ENCODE measurements at places on chromosomes 1 and 21.

DNA sequence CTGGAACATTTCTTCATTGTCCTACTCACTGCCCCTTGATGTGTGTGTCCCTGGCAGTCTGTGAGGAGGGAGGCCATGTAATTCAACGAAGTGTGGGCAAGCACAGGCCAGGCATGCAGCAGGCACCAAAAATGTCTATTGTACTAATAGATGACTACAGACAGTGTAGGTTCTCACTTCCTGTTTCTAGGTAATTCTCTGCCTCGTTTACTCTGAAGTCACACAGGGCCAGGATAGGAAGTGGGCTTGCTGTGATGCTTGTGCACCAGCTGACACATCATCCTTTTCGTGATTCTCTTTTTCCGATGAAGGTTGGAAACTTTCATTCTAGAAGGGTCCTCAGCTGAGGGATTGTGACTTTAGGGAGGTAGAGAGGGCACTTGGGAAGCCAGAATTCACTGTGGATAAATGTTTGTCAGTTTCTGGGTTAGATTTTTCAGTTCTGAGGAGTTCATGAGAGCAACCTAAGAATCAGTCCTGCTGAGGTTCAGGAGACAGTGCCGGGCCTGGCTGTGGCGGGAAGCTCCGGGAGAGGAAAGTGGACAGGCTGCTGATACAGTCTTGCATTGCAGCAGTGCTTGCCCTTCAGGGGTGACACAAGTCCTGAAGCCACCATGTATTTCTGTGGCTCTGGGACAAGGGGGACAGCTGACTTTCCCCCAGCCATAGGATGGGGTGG, 4.3 kb upstream of the CSF1 start:
- peaks cover 17% of the 10 kb centered on the region for H3K4me1 ChIP-seq
- DNase-seq = no peak
- H3K27ac ChIP-seq = no peak overlapping the region
- no peaks in the 10 kb centered on the region for H3K36me3 ChIP-seq
- no peaks in the 10 kb centered on the region for H3K27me3 ChIP-seq
- H3K4me3 ChIP-seq = no peak overlapping the region

DNA sequence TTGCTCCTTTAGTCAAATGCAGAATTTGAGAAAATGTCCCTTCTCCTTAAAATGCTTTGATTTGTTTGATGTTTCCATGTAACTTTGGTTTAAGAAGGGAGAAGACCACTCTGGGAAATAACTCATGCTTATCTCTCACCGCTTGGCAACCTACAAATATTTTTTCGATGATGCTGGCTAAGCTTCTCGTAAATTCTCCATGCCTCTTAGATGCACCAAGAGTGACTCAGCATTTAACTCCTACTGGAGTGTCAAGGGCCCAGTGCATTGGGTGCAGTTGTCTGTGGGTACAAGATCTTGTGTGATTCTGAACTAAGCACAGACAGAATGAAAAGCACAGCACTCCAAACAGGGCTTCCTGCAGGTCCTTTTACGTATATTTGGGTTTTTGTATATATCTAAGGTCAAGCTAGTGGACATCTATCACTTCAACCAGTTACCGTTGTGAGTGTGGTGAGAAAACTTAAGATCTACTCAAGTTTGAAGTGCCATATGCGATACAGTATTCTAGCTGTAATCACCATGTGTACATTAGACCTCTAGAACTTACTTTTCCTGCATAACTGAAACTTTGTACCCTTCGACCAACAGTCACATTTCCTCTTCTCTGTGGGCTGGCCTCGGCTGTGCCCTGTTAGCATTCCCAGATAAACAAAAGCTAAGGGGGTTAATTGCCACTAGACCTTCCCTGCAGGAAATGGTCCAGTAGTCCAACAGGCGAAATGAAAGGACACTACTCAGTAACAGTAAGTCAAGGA, 55.8 kb downstream of the COL18A1 start:
- no peak overlapping the region for H3K4me3 ChIP-seq
- no peak overlapping the region for H3K27ac ChIP-seq

- no peak for DNase-seq
- no peak overlapping the region for H3K4me3 ChIP-seq
- peaks cover 10% of the 10 kb centered on the region for H3K4me1 ChIP-seq
- peaks cover 4% of the 10 kb centered on the region for H3K36me3 ChIP-seq
- H3K27ac ChIP-seq = no peak overlapping the region
These were observed 175.4 kb downstream of the NTMT2 start for GRCh38 chr1:170321113-170321512.

DNA sequence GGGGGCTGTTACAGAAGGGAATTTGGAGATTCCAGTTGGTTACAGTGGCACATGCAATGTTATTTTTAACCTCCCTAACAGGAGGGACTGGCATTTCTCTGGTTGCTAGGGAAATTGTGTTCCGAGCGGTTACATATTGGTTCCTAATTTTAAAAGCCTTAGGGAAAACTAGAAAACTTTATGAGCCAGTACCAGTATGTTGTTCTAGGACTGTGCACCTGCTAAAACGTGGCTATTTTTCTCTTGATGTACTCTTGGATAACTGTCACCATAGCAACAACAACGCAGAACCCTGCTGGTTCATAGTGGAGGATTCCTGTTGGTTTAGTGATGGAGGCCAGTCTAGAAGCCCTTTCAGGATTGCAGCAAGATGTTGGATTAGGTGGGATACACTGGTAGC, 68.9 kb upstream of the PGBD5 start:
- no peak for DNase-seq
- H3K4me1 ChIP-seq = peaks cover 22% of the 10 kb centered on the region
- no peak overlapping the region for H3K4me3 ChIP-seq
- no peaks in the 10 kb centered on the region for H3K36me3 ChIP-seq
- no peak overlapping the region for H3K27ac ChIP-seq

DNA sequence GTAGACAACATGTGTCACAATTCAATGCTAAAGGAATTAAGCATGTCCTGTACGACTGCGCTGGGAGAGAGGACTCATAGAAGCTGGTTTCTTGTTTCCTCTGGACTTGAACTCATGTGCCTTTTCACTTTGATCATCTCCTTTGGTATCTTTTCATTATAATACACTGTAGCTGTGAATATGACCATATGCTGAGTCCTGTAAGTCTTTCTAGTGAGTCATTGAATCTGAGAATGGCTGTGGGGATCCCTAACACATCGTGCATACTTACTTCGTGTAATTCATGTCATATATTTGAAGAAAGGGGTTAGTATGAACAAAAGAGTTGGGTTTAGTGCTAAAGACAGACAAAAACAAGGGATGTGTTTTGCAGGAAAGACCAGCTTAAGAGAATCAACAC, 148.1 kb upstream of the RUNX1 start:
- no peaks in the 10 kb centered on the region for H3K27me3 ChIP-seq
- no peak overlapping the region for H3K27ac ChIP-seq
- no peaks in the 10 kb centered on the region for H3K36me3 ChIP-seq
- DNase-seq = no peak
- H3K4me1 ChIP-seq = peaks cover 8% of the 10 kb centered on the region
- H3K4me3 ChIP-seq = no peak overlapping the region

GRCh38 chr1:237894131-237894530, 3.4 kb upstream of the ZP4 start:
- no peak overlapping the region for H3K4me3 ChIP-seq
- peaks cover 4% of the 10 kb centered on the region for H3K27me3 ChIP-seq
- H3K27ac ChIP-seq = no peak overlapping the region
- no peak for DNase-seq

- H3K4me1 ChIP-seq = no peaks in the 10 kb centered on the region
- H3K4me3 ChIP-seq = no peak overlapping the region
- peaks cover 42% of the 10 kb centered on the region for H3K27me3 ChIP-seq
- H3K36me3 ChIP-seq = peaks cover 2% of the 10 kb centered on the region
- no peak overlapping the region for H3K27ac ChIP-seq
These were observed 73.6 kb upstream of the TLR5 start for GRCh38 chr1:223216531-223217205.

GRCh38 chr1:177566495-177566894, 395.7 kb downstream of the BRINP2 start:
- no peak overlapping the region for H3K27ac ChIP-seq
- peaks cover 10% of the 10 kb centered on the region for H3K4me1 ChIP-seq
- DNase-seq = no peak
- H3K27me3 ChIP-seq = no peaks in the 10 kb centered on the region
- H3K36me3 ChIP-seq = no peaks in the 10 kb centered on the region

- H3K27me3 ChIP-seq = no peaks in the 10 kb centered on the region
- no peak overlapping the region for H3K4me3 ChIP-seq
- H3K27ac ChIP-seq = peak overlapping the region; percentile 56
- peaks cover 17% of the 10 kb centered on the region for H3K4me1 ChIP-seq
These were observed 40.1 kb upstream of the MYSM1 start for GRCh38 chr1:58739856-58740466.

- H3K27me3 ChIP-seq = no peaks in the 10 kb centered on the region
- H3K4me3 ChIP-seq = no peak overlapping the region
- DNase-seq = no peak
- H3K4me1 ChIP-seq = no peaks in the 10 kb centered on the region
These were observed 561.2 kb upstream of the B3GALT2 start for GRCh38 chr1:193747579-193747978.

- H3K27me3 ChIP-seq = no peaks in the 10 kb centered on the region
- no peaks in the 10 kb centered on the region for H3K36me3 ChIP-seq
- no peak overlapping the region for H3K4me3 ChIP-seq
These were observed 1.7 kb upstream of the HRNR start for GRCh38 chr1:152225678-152226077.

GRCh38 chr1:209218981-209219380, 364.5 kb upstream of the CAMK1G start:
- no peak for DNase-seq
- H3K36me3 ChIP-seq = no peaks in the 10 kb centered on the region
- H3K27me3 ChIP-seq = no peaks in the 10 kb centered on the region
- no peak overlapping the region for H3K27ac ChIP-seq

DNA sequence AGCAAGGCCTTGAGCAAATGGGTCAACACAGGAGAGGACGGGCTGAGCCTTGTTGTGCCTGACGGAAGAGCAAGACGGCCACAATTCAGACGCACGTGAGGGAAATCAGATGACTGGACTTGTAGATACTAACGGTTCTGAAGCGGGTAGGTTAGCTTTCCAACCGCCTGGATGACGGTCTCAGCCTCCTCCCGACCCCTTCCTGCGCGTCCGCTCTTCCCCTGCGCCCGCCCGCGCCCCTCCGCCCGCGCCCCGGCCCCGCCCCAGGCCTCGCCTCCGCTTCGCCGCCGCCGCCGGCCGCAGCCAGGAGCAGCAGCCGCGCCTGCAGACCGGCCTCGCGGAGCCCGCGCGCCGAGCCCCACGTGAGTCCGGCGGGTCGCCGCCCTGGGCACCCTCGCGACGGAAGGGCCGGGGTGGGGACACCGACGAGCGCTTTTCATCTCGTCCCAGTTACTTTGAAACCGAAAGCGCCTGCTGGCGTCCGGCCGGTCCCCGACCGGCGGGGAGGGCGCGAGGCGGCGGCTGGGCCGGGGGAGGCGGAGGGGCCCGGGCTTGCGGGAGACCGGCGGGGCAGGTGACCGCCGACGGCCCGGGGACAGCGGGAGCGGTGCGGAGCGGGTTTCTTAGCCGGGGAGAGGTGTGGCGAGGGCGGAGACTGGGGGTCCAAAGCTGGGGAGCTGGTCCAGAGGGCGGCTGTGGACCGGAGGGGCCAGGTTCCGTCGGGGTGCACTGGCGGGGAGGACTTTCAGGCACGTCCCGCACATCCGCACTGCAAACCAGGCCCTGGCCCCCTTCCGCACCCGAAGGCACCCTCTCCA, at the start of gene TRAF5:
TSS of gene TRAF5 (plus strand) at position 306 of the 818 bp plus-strand sequence. CDS start 26,407 bp downstream, outside the sequence.
- peaks cover 42% of the 10 kb centered on the region for H3K4me1 ChIP-seq
- H3K4me3 ChIP-seq = peak within 1 kb of the TSS; percentile 88
- peak within 1 kb of the TSS; percentile 93 for H3K27ac ChIP-seq
- DNase-seq = peak; percentile 72
- H3K27me3 ChIP-seq = no peaks in the 10 kb centered on the region

DNA sequence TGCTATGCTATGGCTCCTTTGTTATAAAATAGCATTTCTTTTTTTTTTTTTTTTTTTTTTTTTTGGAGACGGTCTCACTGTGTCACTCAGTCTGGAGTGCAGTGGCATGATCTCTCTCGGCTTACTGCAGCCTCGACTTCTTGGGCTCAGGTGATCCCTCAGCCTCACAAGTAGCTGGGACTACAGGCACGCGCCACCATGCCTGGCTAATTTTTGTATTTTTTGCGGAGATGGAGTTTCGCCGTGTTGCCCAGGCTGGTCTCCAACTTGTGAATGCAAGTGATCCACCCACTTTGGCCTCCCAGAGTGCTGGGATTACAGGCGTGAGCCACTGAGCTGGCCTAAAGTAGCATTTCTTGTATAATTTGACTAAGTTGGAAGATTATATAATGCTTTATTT, 10.8 kb downstream of the CAMTA1 start:
- peak overlapping the region; percentile 78 for H3K27ac ChIP-seq
- no peaks in the 10 kb centered on the region for H3K27me3 ChIP-seq
- DNase-seq = no peak
- peaks cover 35% of the 10 kb centered on the region for H3K4me1 ChIP-seq

DNA sequence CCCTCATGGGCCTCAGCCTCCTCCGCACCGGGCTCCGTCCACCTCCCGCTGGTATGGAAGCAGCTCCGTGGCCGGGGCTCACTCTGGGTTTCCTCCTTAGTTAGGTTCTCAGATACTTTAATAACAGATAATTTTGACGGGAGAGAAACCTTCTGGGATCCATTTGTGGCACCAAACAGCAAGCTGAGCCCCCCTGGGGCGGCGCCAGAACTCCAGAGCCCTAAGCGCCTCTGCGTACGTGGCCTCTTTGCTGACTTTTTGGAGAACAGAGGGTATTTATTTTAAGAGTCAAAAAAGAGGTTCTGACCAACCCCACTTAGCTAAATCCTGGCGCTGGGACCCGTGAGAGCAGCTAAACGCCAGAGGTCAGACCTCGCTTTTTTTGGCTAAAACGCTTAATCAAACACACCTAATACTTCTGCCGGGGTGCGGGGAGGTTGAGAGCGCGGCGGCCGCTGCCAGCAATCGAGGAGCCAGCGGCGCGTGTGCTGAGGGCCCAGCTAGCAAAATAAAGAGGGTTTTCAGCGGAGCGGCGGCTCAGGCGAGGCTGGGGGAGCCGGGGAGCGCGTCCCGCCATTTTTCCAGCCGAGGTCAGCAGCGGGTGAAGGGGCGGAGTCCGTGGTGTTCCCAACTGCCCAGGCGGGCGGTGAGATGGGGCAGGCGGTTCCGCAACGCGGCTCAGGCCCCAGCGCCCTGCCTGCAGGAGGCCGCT, 171.7 kb downstream of the PRDM16 start:
- H3K27ac ChIP-seq = no peak overlapping the region
- DNase-seq = no peak
- no peaks in the 10 kb centered on the region for H3K36me3 ChIP-seq
- no peak overlapping the region for H3K4me3 ChIP-seq
- peaks cover 41% of the 10 kb centered on the region for H3K27me3 ChIP-seq
- H3K4me1 ChIP-seq = peaks cover 2% of the 10 kb centered on the region

GRCh38 chr1:21666576-21667320, 2.4 kb downstream of the RAP1GAP start:
- H3K36me3 ChIP-seq = no peaks in the 10 kb centered on the region
- peak overlapping the region; percentile 17 for H3K4me3 ChIP-seq
- H3K27ac ChIP-seq = no peak overlapping the region
- H3K27me3 ChIP-seq = peaks cover 66% of the 10 kb centered on the region
- H3K4me1 ChIP-seq = no peaks in the 10 kb centered on the region
- no peak for DNase-seq

DNA sequence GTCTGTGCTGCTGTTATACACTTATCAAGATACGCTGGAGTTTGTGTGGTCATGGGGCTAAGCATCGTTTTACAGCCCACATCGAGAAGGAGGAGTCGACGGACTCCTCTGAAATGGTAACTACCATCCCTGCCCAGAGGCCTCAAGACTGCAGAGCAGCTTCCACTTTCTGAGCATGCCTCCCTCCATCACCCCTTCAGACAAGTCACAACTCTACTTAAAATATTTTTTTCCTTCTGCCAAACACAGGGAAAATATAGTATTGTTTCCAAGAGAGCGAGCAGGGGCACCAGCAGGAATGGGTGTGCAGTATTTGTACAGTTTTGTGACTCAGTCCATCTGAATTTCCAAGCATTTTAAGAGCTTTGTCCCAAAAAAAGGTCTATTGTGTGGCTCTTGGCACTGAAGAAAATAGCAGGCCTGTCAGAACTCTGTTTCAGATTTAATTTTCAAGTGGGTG, 14.1 kb downstream of the EVA1C start:
- H3K27me3 ChIP-seq = peaks cover 16% of the 10 kb centered on the region
- H3K4me3 ChIP-seq = no peak overlapping the region
- H3K36me3 ChIP-seq = peaks cover 9% of the 10 kb centered on the region
